DMS 273 treated with DMSO at 0.1 percent for 48 hours (cell line): ENCODE measurements at places on chromosomes 2 and 18.

GRCh38 chr2:126224776-126225175 lies 431.2 kb upstream of the GYPC start:
- DNase-seq = no peak

DNA sequence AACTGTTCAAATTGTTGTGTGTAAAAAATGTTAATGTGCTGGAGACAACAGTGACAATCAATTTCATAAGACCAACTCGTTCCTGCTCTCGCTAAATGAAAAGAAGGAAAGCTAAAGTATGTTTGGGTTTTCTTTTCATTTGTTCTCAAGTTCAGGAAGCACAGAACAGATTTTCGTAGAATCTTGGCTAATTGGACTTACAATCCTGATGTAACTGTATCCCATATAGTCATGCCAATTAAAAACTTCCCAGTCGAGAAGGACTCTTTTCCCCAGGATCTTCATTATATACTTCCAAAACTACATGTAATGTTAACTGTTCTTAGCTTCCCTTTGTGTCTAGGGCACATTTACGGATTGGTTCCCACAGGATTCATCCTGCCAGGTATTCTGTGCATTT lies 135.4 kb upstream of the ITGB6 start:
- DNase-seq = no peak

- no peak for DNase-seq
These were observed 380.3 kb downstream of the NRXN1 start for GRCh38 chr2:50651676-50652075.

DNA sequence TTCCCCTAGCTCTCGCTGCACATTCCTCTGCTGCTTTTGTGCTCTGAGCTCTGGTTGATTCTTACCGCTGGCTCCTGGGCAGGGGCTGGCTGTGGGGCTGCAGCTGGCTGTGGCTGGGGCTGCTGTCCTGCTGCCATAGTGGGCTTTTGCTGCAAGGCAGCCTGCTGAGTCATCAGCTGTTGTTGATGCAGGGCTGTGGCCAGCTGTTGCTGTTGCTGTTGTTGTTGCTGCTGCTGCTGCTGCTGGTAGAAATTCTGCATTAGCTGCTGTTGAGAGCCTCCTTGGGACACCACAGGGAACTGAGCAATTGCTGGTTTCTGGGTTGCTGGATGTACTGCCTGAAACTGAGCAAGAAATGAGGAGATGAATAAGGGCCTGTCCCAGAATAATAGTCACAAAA lies 77.2 kb upstream of the NFU1 start:
- DNase-seq = peak; percentile 38

- no peak for DNase-seq
These were observed 2.9 kb downstream of the C2orf80 start for GRCh38 chr2:208186893-208187292.

DNA sequence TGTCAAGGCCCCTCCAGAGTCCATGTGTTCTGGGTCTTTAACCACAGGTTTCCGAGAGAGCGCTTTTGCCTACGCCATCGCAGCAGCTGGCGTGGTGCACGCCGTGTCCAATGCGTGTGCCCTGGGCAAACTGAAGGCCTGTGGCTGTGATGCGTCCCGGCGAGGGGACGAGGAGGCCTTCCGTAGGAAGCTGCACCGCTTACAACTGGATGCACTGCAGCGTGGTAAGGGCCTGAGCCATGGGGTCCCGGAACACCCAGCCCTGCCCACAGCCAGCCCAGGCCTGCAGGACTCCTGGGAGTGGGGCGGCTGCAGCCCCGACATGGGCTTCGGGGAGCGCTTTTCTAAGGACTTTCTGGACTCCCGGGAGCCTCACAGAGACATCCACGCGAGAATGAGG lies 9.3 kb downstream of the WNT10A start:
- DNase-seq = no peak

- DNase-seq = no peak
These were observed 43.3 kb upstream of the PUM2 start for GRCh38 chr2:20393986-20394385.

- no peak for DNase-seq
These were observed 180.7 kb downstream of the NCK2 start for GRCh38 chr2:105925390-105925789.

- no peak for DNase-seq
These were observed 4.6 kb downstream of the CD8A start for GRCh38 chr2:86786001-86786536.

GRCh38 chr2:100537918-100538317 lies 24.9 kb upstream of the PDCL3 start:
- DNase-seq = no peak

DNA sequence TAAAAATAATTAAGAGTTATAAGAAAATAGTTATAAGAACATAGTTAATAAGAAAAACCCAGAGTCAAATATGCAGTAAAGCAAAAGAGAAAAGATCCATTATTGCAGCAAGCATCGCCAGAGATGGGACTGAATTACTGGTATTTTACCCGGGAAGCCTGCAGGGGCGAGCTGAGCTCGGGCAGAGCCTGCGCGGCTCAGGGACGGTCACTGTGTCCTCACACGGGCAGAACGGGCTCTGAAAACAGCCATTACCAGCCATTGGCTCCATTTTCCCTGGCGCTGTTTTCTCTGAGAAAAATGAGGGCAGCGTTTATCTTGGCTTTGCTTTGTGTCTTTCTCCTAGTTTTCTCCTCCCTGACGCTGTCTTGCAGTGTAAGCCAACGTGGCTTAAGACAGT lies 95.3 kb upstream of the ALKAL2 start:
- DNase-seq = no peak

DNA sequence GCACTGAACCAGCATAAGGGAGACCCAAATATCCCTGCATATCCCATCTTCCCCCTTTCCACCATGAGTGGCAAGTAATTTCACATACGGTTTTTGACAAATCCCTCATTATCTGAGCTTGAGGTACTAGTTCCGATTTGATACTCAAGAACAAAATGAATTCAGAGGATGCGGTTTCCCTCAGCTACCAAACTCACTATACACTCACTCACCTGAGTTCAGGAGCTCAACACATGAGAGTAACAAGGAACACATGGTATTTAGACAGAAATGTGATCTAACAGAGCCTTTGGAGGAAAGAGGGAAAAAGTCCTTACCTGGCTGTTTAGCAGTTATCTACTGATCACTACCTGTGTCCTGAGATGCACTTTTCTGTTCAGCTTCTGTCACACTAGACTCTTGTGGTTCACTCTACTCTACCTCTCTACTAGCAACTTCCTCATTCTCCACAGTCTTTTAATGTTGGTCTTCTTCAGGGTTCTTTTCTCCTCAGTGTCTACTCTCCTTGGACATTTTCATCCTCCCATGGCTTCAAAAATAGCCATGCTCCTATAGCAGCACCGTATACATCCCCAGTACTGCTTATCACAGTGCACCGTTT lies 25.1 kb downstream of the ASXL2 start:
- DNase-seq = no peak

DNA sequence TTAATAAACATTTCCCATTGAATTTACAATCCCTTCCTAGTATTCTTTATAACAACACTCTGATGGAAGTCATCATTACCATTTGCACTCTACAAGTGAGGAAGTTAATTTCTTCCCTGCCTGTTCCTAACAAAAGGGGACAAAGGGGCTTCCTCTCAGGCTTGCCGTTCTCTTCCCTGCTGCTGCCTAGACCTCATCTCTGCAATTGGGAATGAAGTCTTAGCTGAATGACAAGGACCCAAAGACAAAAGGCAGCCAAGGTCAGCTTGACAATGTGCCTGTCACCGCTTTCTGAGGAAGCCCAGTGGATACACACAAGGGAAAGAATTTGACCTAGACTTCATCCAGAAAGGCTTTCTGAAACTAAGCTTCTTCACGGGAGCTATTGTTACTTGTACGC lies 416.4 kb downstream of the CMPK2 start:
- DNase-seq = no peak

- no peak for DNase-seq
These were observed 191.4 kb upstream of the CHAC2 start for GRCh38 chr2:53576166-53576565.

GRCh38 chr2:171772373-171772772 lies 85.1 kb downstream of the DYNC1I2 start:
- DNase-seq = no peak

- DNase-seq = no peak
These were observed 47.7 kb upstream of the POMC start for GRCh38 chr2:25215948-25216679.

GRCh38 chr18:312415-312814 lies 44.6 kb upstream of the THOC1 start:
- DNase-seq = no peak

- DNase-seq = no peak
These were observed 40.7 kb upstream of the C2orf66 start for GRCh38 chr2:196849895-196850294.
